ENCODE measurements at places on chromosomes 13 and 19.

DNA sequence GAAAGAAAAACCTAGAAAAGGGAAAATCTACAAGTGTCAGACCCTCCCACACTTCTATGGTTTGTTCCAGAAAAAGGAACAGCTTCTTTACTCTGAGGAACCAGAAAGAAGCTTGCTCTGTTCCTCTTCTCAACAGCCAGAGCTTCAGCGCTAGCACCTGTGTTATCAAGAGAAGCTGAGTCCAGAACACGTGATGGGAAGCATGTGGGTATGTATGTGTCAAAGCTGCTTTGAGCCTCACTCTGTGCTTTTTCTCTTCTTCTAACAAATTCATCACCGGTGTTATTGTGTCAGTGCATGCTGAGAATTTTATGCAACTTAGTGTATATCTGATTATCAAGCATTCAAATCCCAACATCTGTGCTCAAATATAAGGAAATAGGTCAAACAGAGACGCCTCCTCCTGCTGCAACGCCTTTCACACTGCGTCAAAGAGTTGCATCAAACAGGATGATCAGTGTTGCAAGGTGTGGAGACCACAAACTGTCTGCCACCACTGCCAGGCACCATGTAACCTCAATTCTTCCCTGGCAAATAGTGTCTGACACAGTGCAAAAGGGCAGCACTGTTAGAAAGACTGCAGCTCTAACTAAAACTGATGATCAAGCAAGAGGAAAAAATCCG is 83.9 kb downstream of the LRRC63 start:
- no peak for DNase-seq

DNA sequence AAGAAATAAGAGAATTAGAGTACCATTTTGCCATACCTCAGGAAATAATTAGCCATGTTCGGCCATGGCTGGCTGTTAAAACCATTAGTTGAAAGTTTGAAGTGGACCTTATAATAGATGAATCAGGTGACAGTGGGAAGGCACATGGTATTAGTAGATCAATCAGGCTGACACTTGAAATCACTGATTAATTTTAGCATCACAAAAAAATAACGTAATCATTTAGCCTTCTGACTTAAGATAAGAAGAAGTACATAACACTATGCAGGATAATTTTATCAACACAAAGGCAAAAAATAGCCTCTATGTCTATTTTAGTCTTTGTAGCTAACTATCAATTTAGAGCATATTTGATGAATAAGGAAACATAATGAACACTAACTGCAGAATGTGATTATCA is 615.5 kb downstream of the PCDH17 start:
- DNase-seq, result no peak

DNA sequence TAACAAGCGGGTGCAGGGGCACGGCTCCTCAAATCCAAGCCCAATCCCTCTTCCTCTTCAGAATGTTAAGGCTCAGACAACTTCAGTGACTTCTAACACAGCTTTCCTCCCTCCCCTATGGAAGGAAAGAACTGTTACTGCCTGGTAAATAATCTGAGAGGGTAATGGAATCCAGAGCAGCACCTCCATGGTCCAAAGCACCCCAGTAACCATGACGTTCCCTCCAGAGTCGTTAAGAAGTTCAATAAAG is 969 bp downstream of the AKT2 start:
- no peak for DNase-seq

- no peak for DNase-seq
Measured at GRCh38 chr13:40800559-40800958, 11.1 kb downstream of the SLC25A15 start.

- no peak for DNase-seq
Measured at GRCh38 chr19:43584484-43584883, 8.9 kb downstream of the PINLYP start.

DNA sequence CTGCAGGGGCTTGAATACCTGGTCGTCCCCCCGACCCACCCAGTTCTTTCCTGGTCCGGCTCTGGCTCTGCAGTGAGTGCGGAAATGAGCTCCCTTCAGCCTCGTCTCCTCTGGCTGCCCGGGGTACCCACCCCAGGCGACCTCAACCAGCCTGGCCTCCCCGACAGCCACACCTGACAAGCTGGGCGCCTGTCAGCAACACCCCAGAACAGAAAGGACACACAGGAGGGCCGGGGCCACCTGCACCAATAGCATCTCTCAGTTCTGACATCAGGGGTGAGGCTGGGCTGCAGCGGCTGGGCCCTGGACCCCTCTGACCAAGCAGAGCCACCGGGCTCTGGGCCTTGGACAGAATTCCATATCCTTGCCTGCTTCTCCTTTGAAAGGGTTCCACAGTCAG is 19.7 kb downstream of the SUGP1 start:
- no peak for DNase-seq

DNA sequence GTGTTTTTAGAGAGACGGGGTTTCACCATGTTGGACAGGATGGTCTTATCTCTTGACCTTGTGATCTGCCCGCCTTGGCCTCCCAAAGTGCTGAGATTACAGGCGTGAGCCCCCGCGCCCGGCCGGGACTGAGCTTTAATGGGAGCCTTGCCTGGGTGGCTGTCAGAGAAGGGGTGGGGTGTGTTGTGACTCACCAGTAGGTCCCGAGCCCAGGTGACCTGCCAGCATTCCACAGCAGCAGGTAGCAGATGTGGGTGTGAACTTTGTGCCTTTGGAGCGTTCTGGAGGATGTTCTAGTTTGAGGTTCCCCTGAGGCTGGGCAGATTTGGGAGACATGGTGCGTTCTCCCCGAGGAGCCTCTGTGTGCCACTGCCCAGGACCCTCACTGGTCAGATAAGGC is 7.1 kb upstream of the EPN1 start:
- DNase-seq, result no peak

DNA sequence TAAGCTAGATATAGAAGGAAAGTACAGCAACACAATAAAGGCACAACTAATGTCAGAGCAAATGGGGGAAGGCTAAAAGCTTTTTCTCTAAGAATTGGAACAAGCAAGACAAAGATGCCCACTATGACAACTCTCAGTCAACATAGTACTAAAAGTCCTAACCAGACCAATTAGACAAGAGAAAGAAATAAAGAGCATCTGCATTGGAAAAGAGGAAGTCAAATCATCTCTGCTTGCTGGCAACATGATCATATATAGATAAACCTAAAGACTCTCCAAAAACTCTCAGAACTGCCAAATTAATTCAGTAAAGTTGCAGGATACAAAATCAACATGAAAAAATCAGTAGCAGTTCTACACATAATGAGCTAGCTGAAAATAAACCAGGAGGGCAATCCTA is 542.0 kb downstream of the DIAPH3 start:
- no peak for DNase-seq

DNA sequence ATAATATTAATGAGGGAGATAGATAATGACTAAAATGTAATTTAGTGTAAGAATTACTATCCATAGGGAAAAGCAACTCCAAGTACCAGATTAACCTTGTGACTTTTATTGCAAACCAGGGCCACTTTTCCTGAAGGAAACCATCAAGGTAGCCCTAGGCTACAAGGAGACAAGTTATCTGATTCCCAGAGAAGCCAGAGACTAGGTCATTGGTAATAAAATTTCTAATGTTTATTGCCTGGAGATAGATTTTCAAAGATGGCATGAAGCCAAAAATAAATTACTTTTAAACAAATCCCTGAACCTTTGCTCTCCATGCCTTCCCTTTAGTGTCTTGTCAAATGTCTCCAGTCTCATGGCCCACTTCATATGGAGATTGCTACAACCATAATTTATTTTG is 610.1 kb upstream of the SLC10A2 start:
- no peak for DNase-seq

- no peak for DNase-seq
Measured at GRCh38 chr13:27708325-27708724, 84.0 kb upstream of the GSX1 start.

DNA sequence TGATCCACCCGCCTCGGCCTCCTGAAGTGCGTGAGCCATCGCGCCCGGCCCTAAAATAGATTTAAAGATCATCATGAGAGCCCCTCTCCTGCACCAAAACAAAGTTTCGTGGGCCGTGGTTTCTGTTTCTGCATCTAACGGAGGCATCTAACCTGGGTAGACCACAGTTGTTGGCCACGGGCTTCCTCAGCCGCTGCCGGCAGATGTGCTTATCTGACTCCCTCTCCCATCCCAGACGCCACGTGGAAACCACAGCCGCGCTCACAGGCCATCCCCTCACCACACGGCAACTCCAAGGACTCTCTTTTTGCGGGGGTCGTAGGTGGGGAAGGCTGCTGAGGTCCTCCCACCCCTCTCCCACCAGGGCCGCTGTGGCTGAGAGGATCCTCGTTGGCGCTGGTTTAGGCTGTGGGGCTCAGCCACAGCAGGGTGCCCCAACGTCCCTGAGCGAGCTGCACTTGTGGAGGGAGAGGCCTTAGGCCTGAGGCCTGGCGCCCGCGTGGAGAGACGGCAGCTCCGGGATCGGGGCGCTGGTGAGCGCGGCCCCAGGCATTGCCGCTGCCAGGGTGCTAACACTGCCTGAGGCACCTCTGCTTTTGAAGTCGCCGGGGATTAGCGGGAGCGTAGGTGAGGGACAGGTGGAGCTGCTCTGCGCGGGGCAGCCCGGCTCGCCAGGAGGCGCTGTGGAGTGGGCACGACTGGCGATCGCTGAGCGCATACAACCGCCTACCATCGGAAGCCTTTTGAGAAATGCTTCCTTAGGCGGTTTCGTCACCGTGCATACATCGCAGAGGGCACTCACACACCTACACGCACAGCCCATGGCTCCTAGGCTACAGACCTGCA is 8.9 kb downstream of the ZSCAN1 start:
- no peak for DNase-seq

GRCh38 chr19:33639035-33639681 is 17.4 kb downstream of the CHST8 start:
- DNase-seq, result no peak

- no peak for DNase-seq
Measured at GRCh38 chr13:92537471-92537870, 689.1 kb upstream of the GPC6 start.

GRCh38 chr13:39612023-39612637 is 9.1 kb upstream of the LHFPL6 start:
- peak; percentile 79 for DNase-seq

GRCh38 chr13:58949646-58950045 is 1214.1 kb downstream of the DIAPH3 start:
- no peak for DNase-seq

GRCh38 chr13:102724923-102725322 is 30.1 kb upstream of the METTL21C start:
- peak; percentile 70 for DNase-seq

DNA sequence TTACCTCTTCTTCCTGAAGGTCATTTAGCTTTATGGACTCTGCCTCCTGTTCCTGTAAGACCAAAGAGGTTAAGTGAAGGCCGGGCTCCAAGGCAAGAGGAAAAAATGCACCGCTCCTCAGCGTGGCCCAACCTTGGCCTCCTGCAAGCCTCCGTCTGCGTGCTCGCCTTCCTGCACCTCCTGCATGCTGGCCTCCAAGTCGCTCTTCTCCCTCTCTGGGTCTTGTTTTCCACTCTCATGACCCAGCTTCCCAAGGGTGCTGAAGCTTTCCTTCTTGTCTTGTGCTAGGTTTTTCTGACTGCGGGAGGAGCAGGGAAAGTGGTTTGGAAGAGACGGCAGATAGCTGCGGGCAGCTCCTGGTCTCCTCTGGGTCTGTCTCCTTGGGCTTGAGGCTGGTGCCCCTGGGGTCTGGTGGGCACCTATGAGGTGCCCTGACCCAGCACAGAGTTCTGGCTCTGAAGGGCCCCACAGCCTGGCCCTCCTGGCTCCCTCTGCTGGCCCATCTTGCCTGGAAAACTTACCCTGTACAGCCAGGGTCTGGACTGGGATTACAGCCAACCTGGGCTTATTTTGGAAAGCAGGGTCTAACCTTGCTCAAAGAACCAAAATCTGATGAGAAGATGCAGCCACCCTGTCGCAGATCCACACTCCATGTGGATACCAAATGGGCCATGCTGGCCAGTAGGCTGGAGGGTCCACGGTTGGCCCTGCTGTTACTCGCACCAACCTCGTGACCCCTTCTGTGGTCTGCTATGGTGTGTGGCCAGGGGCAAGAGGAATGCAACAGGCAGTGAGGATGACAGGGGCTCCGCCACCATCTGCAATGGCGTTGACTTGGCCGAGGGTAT is 5.2 kb downstream of the C13orf46 start:
- no peak for DNase-seq

GRCh38 chr19:18735752-18736151 is 52.3 kb downstream of the CRTC1 start:
- no peak for DNase-seq

DNA sequence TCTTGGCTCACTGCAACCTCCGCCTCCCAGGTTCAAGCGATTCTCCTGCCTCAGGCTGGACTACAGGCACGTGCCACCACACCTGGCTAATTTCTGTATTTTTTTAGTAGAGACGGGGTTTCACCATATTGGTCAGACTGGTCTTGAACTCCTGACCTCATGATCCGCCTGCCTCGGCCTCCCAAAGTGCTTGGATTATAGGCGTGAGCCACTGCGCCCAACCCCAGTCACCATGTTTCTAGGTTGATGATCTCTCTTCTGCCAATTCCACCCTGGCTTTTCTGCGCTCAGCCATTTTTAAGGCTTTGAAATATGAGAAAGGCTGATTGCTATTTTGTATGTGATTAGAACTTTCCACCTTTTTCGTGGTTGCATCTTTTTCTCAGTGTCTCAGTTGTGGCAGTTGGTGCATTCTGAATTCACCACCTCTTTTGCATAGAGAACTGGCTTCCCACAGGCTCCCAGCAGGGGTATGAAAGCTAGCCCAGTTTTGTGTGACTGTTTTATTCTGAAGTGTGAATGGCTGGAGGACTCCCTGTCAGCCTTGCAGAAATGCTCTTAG is 15.5 kb downstream of the CEACAM1 start:
- no peak for DNase-seq

DNA sequence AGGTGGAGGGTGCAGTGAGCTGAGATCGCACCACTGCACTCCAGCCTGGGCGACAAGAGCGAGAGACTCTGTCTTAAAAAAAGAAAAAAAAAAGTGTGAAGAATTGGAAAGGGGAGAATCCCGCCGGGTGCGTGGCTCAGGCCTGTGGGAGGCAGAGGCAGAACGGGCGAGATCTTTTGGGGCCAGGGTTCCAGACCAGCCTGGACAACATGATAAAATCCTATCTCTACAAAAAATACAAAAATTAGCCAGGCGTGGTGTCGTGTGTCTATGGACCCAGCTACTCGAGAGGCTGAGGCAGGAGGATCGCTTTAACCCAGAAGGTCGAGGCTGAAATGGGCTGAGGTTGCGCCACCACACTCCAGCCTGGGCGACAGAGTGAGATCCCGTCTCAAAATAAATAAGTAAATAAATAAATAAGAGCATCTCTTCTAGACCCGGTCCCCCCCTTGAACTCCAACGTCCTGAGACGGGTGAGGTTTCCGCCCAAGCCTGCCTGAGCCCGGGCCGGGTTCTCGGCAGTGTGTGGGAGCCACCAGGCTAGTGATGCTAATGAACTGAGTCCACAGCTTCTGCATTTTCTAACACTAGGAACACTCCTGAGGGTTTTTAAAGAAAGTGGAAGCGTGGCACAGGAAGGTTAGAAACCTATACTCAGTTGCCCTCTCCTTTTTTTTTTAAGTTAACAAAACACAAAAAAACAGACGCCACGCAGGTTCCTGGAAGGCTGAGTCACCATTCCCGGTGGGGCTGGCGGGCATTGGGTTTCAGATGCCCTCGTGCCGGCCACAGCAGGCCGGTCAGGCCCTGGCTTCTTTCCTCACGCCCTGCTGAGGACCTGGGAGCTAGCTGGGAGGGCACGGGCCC is 22.0 kb downstream of the GPX4 start:
- peak; percentile 7 for DNase-seq
